ENCODE measurements at places on chromosomes 6 and 20.

GRCh38 chr6:137646484-137646883, 152.3 kb upstream of the OLIG3 start:
- peak; percentile 43 for DNase-seq

GRCh38 chr6:144655376-144655775, 370.2 kb downstream of the UTRN start:
- DNase-seq: no peak

DNA sequence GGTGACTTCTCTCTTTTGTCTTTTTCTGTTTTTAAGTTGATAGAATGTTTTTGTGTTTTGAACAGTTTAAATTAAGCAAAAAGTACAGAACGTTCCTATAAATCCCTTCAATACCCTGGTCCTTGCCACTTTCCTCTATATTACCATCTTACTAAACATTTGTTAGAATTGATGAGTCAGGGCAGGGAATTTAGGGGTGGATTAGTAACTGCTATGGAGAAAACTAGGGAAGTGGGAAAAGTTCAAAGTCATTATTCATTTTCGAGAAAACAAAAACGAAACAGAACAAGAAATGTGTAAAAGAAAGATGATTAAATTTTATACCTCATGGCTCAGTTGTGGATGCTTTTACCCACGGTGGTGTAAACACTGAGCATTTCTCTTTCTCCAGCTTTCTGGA, 240.4 kb upstream of the SULF2 start:
- peak; percentile 72 for DNase-seq

DNA sequence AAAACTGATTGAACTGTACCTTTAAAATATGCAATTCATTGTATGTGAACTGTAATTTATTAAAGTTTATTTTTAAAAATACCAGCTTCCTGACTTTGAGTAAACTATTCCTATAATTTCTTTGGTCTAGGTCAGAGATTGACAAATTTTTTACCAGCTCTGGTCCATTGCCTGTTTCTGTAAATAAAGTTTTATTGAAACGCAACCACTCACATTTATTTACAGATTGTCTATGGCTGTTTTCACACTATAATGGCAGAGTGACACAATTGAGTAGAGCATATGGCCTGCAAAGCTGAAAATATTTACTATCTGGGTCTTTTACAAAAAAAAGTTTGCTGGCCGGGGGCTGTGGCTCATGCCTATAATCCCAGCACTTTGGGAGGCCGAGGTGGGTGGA, 33.0 kb upstream of the NFATC2 start:
- DNase-seq: no peak

DNA sequence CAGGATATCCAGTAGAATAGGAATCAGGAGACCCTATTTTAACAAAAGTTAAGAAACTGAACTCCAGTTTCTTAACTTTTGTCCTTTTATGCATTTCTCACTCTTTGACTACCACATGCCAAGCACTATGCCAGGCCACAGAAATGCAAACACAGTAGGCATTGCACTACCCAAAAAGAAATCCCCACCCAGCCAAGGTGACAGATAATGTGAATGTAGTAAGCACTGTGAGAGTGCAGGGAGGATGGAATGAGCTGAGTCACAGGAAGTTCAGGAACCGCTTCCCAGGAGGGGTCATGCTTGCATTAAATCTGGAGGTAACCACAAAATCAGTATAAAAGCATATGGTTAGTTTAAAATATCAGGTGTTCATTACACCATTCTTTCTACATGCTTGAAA, 20.1 kb upstream of the FAM83C start:
- peak; percentile 94 for DNase-seq

GRCh38 chr6:39215640-39216158, 13.6 kb downstream of the KCNK5 start:
- DNase-seq: no peak

DNA sequence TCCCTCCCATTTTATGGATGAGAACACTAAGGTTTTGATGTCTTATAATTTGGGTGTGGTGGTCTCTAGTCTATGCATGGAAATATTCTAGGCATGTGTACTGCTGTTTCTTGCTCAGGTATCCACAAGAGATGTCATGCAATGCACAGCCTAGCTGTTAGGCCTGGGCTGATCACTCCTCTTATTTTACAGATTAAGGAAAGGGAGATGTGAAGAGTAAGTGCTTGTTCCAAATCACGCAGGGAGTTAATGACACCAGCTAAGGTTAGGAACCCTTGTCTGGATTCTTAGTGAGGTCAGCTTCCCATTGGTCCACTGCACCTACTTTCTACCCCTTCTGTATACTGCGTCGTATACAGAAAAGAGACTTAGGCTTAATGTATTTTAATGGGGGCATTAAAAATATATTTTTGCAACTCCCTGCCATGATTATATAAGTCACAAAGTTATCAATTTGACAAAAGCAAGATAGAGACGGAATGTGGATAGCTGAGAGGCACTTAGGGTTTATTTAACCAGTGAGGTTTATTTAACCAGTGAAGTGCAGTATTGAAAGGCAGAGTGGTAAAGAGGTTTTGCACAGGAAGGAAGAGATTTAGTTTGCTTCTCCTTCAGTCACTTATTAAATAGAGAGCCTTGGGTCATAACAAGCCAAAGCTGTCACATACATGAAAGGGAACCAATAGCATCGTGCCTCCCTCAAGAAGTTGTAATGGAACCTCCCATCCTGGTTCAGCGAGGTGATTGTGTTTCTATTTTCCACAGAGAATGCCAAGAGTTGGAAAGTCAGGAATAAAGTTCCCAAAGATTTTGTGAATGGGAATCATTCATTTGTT, 95.0 kb upstream of the FAM184A start:
- DNase-seq: no peak

DNA sequence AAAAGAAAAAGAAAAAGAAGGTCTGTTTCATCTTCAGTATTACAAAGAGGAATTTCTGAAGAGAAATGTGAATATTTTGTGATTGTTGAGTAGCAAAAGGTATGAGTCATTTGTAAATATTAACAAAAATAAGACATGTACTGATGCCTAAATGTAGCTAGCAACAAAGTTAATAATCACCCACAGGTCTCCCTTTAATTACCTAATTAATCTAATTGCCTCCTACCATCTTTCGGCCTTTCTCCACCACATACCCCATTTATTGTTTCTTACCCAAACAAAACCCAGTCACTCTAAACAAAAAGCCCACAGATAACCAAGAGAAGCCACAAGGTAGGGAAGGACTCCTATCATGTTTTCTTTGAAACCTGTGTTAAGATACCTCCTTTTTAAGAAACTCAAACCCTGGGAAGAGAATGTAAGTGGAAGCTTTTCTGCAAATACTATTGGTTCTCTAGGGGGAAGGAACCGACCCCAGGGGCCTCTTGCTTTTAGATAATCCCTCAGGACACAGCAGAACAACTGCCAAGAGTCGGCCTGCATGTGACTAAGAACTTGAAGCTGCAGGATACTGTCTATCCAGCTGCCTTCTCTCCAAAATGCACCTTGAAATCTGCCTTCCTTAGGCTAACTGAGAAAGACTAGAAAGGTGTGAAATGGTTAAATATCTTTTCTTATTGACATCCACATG, 16.1 kb upstream of the STK38 start:
- DNase-seq: no peak

DNA sequence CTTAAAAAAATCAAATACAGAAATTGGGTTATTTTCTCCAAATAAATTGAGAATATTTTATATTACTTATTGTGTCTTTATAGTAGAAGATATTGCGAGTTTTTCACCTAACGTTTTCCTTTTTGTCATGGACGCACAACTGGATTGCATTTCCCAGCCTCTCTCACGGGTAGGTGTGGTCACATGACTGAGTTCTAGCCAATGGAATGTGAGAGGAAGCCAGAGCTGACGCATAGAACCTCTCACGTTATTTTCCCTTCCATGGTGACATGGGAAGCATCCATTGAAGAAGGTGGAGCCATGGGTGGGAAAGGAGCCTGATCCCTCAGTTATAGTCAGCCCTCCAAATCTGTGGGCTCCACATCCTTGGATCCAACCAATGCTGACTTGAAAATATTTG, 155.9 kb upstream of the UST start:
- no peak for DNase-seq

GRCh38 chr6:37516076-37516919, 16.6 kb upstream of the CCDC167 start:
- no peak for DNase-seq

DNA sequence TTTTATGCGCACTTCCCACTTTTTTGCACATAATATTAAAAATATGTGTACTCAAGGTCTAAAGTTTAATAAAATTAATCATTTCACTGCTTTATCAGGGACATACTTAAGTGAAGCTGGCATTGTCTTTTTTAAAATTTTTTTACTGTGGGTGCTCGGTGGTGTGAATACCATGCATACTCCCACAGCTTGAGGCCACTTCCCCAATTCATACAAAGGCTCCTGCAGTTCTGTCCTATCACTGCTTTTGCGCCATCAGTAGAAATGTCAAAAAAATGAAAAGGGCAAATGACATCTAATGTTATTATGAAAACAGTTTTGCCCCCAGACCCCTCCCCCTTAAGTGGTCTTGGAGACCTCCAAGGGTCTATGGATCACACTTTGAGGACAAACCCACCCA, 464.1 kb upstream of the ARID1B start:
- DNase-seq: no peak

DNA sequence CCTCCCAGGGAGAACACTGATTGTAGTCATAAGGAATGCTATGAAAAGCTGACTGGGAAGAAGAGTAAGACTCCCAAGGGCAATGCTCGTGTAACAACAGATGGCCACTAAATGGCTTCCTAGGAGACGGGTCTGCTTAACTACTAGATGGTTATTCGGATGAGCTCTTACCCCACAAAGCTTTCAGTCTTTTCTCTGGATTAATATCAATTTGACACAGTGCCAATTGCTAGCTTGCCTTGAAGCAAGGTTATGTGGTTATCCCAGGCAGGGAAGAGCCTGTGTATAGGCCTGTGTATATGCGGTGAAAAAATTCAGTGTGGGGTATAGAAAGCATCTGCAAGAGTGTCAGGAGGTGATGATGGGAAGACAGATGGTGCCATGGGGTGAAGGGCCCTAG, 86.4 kb upstream of the NOX3 start:
- no peak for DNase-seq

DNA sequence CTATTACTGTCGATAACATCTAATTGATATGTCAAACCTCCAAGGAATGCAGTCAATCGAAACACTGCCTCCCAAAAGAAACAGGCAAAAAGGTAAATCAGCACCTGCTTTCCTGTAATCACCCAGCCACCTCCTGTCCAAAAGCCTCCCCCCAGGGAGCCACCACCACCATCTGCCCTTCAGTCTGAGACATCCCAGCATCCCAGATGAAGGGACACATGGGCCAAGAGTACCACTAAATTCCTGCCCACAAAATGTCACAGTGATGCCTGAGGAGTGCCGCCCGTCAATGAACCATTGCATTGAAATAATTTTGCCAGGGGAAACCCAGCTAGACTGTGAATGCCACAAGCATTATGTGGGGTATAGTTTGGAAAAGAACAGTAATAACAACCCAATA, 401.7 kb downstream of the ZFAND3 start:
- no peak for DNase-seq

GRCh38 chr20:50323777-50324775, 133.4 kb downstream of the CEBPB start:
- DNase-seq: no peak

DNA sequence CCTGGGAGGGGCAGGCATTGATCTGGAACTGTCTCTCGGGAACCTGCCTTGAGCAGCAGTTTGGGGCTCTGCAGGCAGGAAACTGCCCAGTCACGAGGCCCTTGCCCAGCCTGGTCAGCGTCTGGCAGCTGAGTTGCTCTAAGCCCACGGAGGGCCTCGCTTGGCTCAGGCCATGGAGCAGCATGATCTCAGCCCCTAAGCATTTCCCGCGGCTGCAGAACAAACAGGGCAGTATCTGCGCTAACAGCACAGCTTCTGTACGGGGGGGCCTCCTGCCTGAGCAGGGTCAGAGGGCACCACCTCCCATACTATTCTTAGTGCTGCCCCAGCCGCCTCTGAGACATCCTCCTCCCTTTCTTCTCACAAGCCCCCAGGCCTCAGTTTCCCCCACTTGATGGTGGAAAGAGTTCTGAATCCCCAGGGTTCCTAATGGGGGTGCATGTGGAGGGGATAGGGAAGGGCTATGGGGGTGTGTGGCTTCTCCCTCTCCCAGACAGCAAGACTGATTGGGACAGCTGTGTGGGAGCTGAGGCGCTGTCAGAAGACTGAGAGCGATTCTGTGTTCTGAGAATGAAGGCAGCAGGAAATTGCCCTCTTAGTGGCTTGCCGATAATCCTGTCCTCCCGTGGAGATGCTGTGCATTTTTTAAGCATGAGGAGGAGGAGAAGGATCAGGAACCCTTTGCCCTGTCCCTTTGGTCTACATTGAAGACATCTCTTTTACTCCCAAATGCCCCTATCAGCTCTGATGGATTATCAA, 46.4 kb downstream of the MOCS1 start:
- DNase-seq: peak; percentile 94

DNA sequence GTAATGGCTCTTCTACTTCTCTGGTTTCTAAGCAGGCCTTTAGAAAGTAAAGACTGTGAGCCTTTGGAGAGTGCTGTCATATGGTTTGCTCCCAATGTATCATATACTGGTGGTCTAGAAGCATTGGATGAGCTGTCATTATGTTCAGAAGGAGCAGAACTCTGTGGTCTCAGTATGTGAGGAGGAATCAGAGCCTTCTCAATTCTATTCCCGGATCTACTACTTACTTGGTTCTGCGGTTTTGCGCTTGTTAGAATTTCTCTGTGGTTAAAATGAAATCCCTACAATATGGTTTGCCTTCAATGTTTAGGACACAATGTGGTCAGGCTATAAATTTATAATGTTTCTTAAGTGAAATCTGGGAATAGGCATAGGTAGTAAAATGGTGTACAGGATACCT, 64.6 kb downstream of the RWDD2A start:
- DNase-seq: no peak

DNA sequence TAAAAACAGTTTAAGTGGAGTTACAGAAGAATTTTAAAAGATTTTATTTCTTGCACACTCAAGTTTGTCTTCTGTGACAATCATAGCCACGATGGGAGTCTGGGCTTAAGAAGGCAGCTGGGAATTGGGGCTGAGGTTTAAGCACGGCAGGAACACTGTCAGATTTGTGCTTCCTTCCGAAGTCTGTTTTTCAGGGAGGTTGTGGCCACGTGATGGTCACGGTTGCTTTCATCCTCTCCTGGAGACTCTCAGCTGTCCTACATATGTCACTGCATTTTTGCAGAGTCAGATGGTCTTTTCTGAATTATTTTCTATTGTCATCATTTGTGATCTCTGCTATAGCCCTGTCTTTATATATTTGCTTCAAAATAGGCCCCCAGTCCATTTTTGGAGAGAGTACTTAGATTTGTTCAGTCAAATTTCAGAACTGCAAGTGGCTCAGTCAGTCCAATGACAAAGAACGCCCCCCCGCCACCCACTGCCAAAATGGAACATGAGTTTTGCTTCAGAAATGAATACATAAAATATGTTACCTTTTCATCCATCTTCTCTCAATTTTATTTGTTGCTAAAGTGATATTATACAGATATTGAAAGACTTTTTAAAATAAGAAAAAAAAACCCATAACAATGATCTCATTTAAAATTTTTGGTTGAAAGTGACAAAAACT, 111.8 kb upstream of the ZFP64 start:
- no peak for DNase-seq

DNA sequence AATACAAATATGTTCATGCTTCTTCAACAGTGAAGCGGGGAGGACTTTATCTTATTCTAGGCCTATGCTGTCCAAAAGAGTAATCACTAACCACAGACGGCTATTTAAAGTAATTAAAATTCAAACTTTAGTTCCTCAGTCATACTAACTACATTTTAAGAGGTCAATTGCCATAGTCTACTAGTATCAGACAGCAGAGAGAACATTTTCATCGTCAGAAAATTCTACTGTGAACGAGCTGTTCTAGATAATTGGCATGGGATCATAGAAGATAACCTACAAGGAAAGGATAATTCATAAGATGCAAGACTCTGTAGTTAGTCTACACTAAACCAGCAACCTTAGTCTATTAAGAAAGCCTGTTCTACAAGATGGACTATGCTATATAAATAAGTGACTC, 44.4 kb downstream of the PRKN start:
- no peak for DNase-seq

All from AG10803 (cell line).